MCF 10A (cell line): ENCODE measurements at places on chromosomes 13 and 19. TPM values are rescaled to one million over a fixed set of nuclear protein-coding genes. Genes with fewer than 3 reads are reported as not detected.

GRCh38 chr19:30785458-30786137, 413.4 kb downstream of the ZNF536 start:
- no peak overlapping the region for H3K4me3 ChIP-seq
- H3K27me3 ChIP-seq = no peaks in the 10 kb centered on the region
- no peaks in the 10 kb centered on the region for H3K36me3 ChIP-seq
- no peak for DNase-seq
- H3K4me1 ChIP-seq = no peaks in the 10 kb centered on the region

GRCh38 chr19:48446579-48446978, 796 bp downstream of the GRWD1 start:
- peaks cover 53% of the 10 kb centered on the region for H3K36me3 ChIP-seq
- peak overlapping the region; percentile 94 for H3K27ac ChIP-seq
- H3K4me1 ChIP-seq = peaks cover 23% of the 10 kb centered on the region
- DNase-seq = no peak

DNA sequence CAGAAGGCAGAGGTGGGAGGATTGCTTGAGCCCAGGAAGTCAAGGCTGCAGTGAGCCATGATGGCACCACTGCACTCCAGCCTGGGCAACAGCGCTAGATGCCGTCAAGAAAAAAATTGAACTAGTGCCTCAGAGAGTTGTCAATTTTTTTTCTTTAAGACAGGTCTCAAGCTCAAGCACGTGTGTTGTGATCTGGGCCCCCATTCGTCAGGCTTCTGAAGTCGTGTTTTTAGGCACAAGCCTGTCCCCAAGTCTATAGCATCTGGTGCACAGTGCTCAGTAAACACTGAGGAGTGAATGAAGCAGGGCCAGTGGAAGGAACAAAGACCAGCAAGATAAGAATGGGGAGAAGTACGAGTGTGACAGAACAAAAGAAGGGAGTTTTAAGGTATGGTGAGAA, 23.7 kb upstream of the LAMP1 start:
- no peaks in the 10 kb centered on the region for H3K27me3 ChIP-seq
- no peak overlapping the region for H3K27ac ChIP-seq
- H3K4me3 ChIP-seq = no peak overlapping the region
- H3K4me1 ChIP-seq = no peaks in the 10 kb centered on the region
- no peak for DNase-seq

DNA sequence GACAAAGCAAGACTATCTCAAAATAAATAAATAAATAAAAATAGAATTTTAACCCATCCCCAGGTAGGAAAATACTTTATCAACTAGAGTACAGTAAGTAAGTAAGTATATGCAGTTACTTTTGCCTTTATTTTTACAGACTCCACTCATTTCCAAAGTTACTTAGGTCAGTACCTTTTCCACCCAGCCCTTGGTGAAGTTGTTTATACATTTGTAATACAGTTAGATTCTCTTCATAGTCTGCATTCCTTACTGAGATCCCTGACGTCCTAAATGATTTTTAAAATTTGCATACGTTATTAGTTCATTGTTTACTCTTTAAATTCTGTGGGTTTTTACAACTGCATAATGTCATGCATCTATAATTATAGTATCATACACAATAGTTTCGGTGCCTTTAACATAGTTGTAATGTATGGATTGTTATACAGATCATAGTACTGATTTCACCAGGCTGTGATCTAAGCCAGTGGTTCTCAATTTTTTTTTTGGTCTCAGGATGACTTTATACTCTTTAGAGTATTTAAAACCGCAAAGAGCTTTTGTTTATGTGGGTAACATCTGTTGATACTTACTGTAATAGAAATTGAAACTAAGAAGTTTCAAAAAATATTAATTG, 10.4 kb downstream of the SETDB2 start:
- H3K36me3 ChIP-seq = peaks cover 11% of the 10 kb centered on the region
- H3K27ac ChIP-seq = no peak overlapping the region
- H3K27me3 ChIP-seq = no peaks in the 10 kb centered on the region
- H3K4me3 ChIP-seq = no peak overlapping the region

GRCh38 chr19:19053508-19054314, 10.1 kb upstream of the SLC25A42 start:
- no peaks in the 10 kb centered on the region for H3K27me3 ChIP-seq
- H3K27ac ChIP-seq = no peak overlapping the region
- peaks cover 26% of the 10 kb centered on the region for H3K36me3 ChIP-seq

GRCh38 chr13:28532388-28533124, 37.6 kb upstream of the FLT1 start:
- DNase-seq = no peak
- no peak overlapping the region for H3K27ac ChIP-seq
- H3K4me3 ChIP-seq = no peak overlapping the region
- no peaks in the 10 kb centered on the region for H3K27me3 ChIP-seq

- no peak overlapping the region for H3K4me3 ChIP-seq
- H3K27ac ChIP-seq = no peak overlapping the region
- peaks cover 7% of the 10 kb centered on the region for H3K4me1 ChIP-seq
- H3K36me3 ChIP-seq = no peaks in the 10 kb centered on the region
Measured at GRCh38 chr19:21128901-21129698, 12.7 kb upstream of the ZNF431 start.

DNA sequence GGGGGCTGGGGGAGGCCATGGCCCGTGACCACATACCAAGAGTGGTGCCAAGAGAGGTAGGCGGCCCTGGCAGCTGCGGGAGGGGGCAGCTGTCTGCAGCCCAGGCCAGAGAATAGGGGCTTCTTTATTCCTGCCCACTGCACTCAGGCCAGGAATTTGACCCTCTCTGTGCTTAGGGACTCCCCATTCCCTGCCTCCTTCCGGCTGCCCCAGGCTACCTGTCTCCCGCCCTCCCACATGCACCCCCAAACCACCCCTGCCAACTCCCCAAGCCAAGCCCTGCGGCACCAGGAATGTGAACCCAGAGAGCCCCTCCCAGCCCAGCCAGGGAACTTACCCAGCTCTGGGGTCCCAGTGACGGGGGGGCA, 687 bp downstream of the PLEKHA4 start:
- no peak for DNase-seq
- peak overlapping the region; percentile 71 for H3K4me3 ChIP-seq
- no peaks in the 10 kb centered on the region for H3K27me3 ChIP-seq
- peaks cover 9% of the 10 kb centered on the region for H3K36me3 ChIP-seq
- peak overlapping the region; percentile 93 for H3K27ac ChIP-seq

DNA sequence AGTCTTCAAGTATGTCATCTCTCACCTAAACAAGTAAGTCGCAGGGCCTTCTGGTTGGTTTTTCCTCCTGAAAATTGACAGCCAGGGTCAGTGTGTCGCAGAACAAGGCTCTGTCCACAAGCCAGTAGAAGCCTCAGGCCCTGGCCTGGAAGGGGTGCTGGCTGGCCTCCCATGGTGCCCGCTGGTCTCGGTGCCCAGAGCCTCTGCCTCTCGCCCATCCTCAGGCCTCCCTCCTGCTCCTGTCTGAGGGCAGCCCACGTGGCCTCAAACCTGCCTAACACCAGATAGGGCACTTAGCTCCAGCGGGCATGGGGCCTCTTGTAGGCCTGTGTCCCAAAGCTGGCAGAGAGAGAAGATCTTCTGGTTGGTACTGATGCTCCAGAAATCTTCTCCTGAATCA, 20.3 kb upstream of the NPAS1 start:
- H3K27ac ChIP-seq = no peak overlapping the region
- peaks cover 67% of the 10 kb centered on the region for H3K36me3 ChIP-seq
- no peaks in the 10 kb centered on the region for H3K4me1 ChIP-seq
- no peaks in the 10 kb centered on the region for H3K27me3 ChIP-seq
- no peak for DNase-seq

GRCh38 chr13:23656637-23657371, 86.6 kb downstream of the TNFRSF19 start:
- H3K27me3 ChIP-seq = no peaks in the 10 kb centered on the region
- H3K4me3 ChIP-seq = no peak overlapping the region
- DNase-seq = no peak
- H3K4me1 ChIP-seq = no peaks in the 10 kb centered on the region
- peaks cover 4% of the 10 kb centered on the region for H3K36me3 ChIP-seq

- DNase-seq = peak; percentile 9
- peaks cover 6% of the 10 kb centered on the region for H3K36me3 ChIP-seq
- peaks cover 10% of the 10 kb centered on the region for H3K27me3 ChIP-seq
- no peaks in the 10 kb centered on the region for H3K4me1 ChIP-seq
- H3K27ac ChIP-seq = no peak overlapping the region
Measured at GRCh38 chr19:51002542-51003311, 1.3 kb upstream of the KLK8 start.

GRCh38 chr13:99124794-99125316, 75.8 kb upstream of the UBAC2 start:
- H3K27ac ChIP-seq = peak overlapping the region; percentile 44
- no peaks in the 10 kb centered on the region for H3K27me3 ChIP-seq
- peak overlapping the region; percentile 67 for H3K4me3 ChIP-seq
- peaks cover 5% of the 10 kb centered on the region for H3K36me3 ChIP-seq

- no peak overlapping the region for H3K4me3 ChIP-seq
- DNase-seq = no peak
- no peaks in the 10 kb centered on the region for H3K27me3 ChIP-seq
- H3K4me1 ChIP-seq = no peaks in the 10 kb centered on the region
Measured at GRCh38 chr13:90518417-90518816, 829.1 kb upstream of the MIR17HG start.

DNA sequence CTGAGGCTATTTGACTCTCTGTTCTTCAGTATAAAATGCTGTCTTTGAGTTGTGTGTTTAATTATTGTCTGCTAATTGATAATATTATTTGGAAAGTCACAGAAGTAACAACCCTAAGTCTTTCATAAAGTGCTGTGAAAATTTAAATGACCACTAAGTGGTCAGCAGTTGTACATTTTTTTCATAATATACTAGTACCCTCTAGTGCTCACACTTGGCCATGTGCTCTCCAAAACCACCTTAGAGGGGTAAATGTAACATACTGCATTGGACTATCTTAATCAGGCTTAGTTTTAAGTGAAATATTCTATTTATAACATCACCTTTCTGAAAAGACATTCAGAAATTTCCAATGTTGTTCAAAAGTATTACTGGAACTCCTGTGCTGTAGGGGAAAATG, 745.3 kb downstream of the GPC5 start:
- no peak overlapping the region for H3K27ac ChIP-seq
- no peaks in the 10 kb centered on the region for H3K4me1 ChIP-seq
- no peak overlapping the region for H3K4me3 ChIP-seq
- H3K36me3 ChIP-seq = no peaks in the 10 kb centered on the region
- DNase-seq = no peak

DNA sequence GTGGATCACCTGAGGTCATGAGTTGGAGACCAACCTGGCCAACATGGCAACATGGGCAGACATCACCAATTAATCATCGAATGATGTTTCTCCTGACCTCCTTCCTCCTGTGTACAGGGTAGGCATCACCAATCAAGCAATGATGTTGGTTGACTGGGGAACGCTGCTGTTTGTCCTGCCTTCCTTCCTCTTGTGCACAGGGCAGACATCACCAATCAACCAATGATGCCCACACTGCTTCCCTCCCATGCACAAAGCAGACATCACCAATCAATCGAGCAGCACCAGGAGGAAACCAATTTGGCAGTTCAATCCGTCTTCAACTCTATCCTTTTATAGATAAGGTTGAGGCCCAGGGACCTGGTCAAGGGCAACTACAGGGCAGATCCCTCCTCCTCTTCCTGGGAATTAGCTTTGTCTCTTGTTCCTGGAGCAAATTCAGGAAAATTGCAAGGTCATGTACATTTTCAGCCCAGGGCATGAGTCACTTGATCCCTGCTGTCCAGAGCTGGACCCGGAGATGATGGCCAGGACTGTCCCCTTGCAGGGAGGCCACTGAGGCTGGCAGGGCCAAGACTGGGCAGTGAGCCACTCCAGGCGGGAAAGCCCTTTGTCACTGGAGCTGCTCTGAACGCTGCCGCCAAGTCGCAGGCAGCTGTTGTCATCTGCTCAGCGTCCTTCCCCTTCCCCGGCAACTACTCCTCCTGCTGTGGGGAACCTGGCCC, 5.3 kb upstream of the CSNK1G2 start:
- H3K4me1 ChIP-seq = no peaks in the 10 kb centered on the region
- peaks cover 4% of the 10 kb centered on the region for H3K36me3 ChIP-seq
- H3K27ac ChIP-seq = no peak overlapping the region
- no peak overlapping the region for H3K4me3 ChIP-seq
- DNase-seq = peak; percentile 27

GRCh38 chr13:27203854-27204253, 32.2 kb upstream of the USP12 start:
- H3K4me3 ChIP-seq = no peak overlapping the region
- H3K36me3 ChIP-seq = no peaks in the 10 kb centered on the region
- no peak overlapping the region for H3K27ac ChIP-seq
- no peaks in the 10 kb centered on the region for H3K27me3 ChIP-seq
- H3K4me1 ChIP-seq = no peaks in the 10 kb centered on the region

- DNase-seq = no peak
- no peaks in the 10 kb centered on the region for H3K4me1 ChIP-seq
- H3K27me3 ChIP-seq = peaks cover 21% of the 10 kb centered on the region
- no peak overlapping the region for H3K27ac ChIP-seq
Measured at GRCh38 chr19:33772102-33772857, 24.4 kb upstream of the KCTD15 start.

GRCh38 chr19:50330365-50331078, 1.3 kb upstream of the KCNC3 start:
- peaks cover 54% of the 10 kb centered on the region for H3K27me3 ChIP-seq
- no peak overlapping the region for H3K27ac ChIP-seq
- H3K36me3 ChIP-seq = no peaks in the 10 kb centered on the region
- no peak overlapping the region for H3K4me3 ChIP-seq

GRCh38 chr19:38679839-38680238, 32.4 kb downstream of the ACTN4 start:
- H3K27ac ChIP-seq = peak overlapping the region; percentile 78
- H3K27me3 ChIP-seq = no peaks in the 10 kb centered on the region
- peaks cover 67% of the 10 kb centered on the region for H3K36me3 ChIP-seq
- no peak overlapping the region for H3K4me3 ChIP-seq

- H3K4me3 ChIP-seq = no peak overlapping the region
- no peaks in the 10 kb centered on the region for H3K36me3 ChIP-seq
- H3K27ac ChIP-seq = peak overlapping the region; percentile 31
- H3K27me3 ChIP-seq = no peaks in the 10 kb centered on the region
- peaks cover 17% of the 10 kb centered on the region for H3K4me1 ChIP-seq
- no peak for DNase-seq
Measured at GRCh38 chr13:80400164-80400864, 59.4 kb upstream of the SPRY2 start.

GRCh38 chr19:58183817-58184215, 955 bp downstream of the ZNF274 start:
- no peaks in the 10 kb centered on the region for H3K27me3 ChIP-seq
- H3K36me3 ChIP-seq = peaks cover 41% of the 10 kb centered on the region
- peaks cover 6% of the 10 kb centered on the region for H3K4me1 ChIP-seq
- no peak for DNase-seq
- H3K27ac ChIP-seq = peak overlapping the region; percentile 100
- peak overlapping the region; percentile 94 for H3K4me3 ChIP-seq

GRCh38 chr13:60164234-60164889, 634 bp upstream of the DIAPH3 start:
- peak overlapping the region; percentile 77 for H3K27ac ChIP-seq
- H3K36me3 ChIP-seq = peaks cover 4% of the 10 kb centered on the region
- H3K27me3 ChIP-seq = no peaks in the 10 kb centered on the region
- H3K4me1 ChIP-seq = peaks cover 39% of the 10 kb centered on the region
- H3K4me3 ChIP-seq = peak overlapping the region; percentile 94

- no peaks in the 10 kb centered on the region for H3K4me1 ChIP-seq
- H3K4me3 ChIP-seq = no peak overlapping the region
- DNase-seq = no peak
- no peaks in the 10 kb centered on the region for H3K27me3 ChIP-seq
- no peak overlapping the region for H3K27ac ChIP-seq
Measured at GRCh38 chr19:48061401-48062344, 17.8 kb upstream of the CABP5 start.

- H3K4me3 ChIP-seq = no peak overlapping the region
- H3K27me3 ChIP-seq = no peaks in the 10 kb centered on the region
- H3K4me1 ChIP-seq = peaks cover 10% of the 10 kb centered on the region
Measured at GRCh38 chr13:103161476-103161875, 95.3 kb upstream of the SLC10A2 start.

IL12RB1 gene
- not detected in 2 replicates for total RNA-seq

VAV1 gene
- not detected in 2 replicates for total RNA-seq

OR7A5 gene
- not detected in 2 replicates for total RNA-seq

ZNF675 gene
- total RNA-seq = 7.9 and 8.8 TPM in 2 replicates

NCAN gene
- not detected in 2 replicates for total RNA-seq

CCDC70 gene
- not detected in 2 replicates for total RNA-seq

KLK4 gene
- not detected in 2 replicates for total RNA-seq

PCCA gene
- 20.6 and 23.4 TPM in 2 replicates for total RNA-seq

CPAMD8 gene
- 1.3 and 2.3 TPM in 2 replicates for total RNA-seq
